ENCODE measurements at places on chromosomes 2 and 18.
A peak's percentile ranks its signal among the peaks of the same experiment; 100 is the strongest.

GRCh38 chr2:195632856-195633572, 24.0 kb upstream of the SLC39A10 start:
- DNase-seq: no peak

DNA sequence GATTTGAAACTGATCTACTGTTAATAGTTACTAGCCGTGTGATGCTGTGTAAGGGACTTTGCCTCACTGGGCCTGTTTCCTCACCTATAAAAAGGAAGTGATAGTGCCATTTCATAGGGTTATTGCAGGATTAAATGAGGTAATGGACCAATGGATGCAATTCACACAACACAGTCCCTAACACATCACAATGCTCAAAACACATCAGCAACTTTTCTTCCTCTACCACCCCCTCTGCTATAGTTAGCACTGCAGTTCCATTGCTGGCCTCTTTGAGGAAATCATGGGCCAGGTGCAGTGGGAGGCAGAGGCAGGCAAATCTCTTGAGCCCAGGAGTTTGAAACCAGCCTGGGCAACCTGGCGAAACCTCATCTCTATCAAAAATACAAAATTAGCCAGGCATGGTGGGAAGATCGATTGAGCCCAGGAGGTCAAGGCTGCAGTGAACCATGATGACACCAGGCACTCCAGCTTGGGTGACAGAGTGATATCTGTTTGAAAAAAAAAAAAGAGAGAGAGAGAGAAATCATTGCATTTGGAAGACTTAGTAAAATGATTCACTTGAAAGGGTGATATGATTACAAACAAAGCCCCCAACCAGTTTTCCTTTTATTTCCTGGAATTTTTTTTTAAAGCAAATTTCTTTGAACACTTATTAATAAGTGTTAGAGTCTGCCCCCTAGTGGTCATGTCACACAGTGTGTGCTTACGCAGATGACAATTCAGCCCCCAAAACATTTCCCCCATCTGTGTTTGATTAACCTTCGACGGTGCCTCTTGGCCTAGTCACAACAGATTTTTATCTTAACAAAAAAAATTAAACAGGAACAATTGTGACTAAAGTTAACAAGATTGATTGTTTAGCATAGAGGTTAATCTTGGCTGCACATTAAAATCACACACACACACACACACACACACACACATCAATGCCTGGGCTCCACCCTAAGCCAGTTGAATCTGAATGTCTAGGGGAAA, 88.6 kb upstream of the BCL11A start:
- peak; percentile 68 for DNase-seq

GRCh38 chr18:14976736-14977430, 228.9 kb downstream of the ANKRD30B start:
- no peak for DNase-seq

DNA sequence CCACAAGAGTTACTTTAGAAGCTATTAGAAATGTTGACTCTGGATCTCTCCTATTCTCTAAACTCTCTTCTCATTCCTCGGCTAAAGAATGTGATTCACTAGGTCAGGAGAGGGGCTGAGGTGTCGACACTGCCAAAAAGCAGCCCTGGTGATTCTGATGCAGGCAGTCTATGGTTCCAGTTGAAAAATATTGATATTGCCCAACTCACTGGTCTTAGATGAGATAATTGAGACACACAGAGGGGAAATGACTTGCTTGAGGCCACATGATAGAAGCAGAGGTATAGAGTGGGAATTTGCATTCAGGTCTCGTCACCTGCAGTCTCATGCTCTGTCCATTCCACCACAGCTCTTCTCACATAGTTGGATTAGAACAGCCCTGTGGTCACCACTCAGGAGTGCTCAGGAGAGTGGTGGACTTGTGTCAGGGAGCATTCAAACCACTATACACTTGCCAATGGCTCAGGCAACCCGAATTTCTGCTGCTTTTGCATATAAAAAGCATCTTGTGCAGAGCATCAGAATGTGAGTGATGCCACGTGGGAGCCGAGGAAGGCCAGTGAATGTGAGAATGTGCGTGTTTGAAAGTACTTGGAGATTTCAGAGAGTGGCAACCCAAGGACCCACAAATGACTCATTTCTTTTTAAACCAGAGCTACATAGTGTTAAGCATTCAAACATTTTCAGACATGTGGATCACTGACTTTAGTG, 65.1 kb upstream of the CTLA4 start:
- DNase-seq: no peak

DNA sequence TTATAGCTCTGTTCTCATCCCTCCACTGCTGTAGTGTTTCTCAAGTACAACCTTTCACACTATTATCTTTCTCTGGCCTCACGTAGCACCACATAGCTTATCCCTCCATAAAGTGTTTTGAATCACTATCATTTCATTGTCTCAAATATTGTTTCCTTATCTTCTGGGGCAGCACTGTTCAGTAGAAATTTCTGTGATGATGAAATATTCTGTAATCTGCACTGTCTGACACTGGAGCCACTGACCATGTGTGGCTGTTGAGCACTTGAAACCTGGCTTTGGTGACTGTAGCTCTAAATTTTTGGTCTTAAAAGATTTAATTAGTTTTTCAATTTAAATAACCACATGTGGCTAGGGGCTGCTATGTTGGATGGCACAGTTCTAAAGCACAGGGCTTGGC, 78.9 kb downstream of the CPS1 start:
- no peak for DNase-seq

DNA sequence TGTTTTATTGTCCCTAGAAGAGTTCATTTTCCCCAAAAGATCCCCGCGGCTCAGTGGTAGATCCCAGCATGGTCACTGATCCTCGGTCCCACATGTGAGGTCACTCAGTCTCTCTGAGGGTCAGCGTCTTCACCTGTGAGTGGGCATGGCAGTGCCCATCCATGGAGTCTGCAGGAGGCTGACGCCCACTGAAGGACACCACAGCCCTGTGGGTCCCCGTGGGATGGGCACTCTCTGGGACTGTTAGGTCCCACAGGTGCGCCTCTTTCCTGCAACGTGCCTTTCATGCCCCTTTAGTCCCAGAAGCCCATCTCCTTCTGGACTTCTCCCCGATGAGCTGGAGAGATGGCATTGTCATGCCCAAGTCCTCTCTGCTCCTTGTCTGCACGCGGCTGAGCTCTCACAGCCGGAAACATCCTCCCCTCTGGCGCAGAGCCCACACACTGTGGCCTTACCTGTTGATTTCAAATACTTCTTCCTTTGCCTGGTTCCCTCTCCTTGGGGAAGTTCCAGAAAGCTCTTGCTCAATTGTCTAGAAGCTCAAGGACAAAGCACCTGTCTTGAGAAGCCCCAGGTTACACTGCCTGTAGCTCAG, 75.9 kb downstream of the PTGR3 start:
- DNase-seq: no peak

- DNase-seq: no peak
Observed at GRCh38 chr2:70552501-70553333, 909 bp downstream of the TGFA start.

DNA sequence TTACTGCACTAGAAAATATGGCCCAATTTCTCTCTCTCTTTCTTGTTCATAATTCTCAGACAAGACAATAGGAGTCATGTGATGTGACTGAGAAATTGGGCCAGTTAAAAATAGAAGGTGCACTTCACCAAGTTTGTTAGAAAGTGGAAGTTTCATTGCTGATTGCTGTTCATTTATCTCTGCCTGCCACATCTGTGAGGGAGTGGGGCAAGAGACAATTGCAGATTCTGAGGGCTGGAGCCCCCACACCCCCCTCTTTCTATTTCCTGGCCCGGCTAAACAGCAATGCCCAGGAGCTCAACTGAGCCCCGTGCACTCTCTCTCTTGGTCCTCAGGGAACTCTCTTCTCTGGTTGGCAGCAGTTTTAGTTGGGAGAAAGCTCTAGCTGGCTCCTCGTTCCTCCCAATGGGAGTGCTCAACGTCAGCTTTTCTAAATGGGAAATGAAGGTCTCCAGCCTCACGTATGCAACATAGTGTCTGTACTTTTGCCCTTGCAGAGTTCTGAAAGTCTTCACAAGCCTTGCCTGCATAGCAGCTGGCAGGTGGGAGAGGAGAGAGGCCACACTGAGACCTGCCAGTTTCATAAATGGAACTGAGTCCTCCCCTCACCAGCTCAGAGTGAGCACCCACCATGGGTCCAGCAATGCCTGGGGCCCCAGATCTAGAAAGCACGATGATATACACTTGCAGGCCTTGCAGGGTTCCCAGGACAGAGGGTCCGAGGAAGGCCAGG, 115.7 kb downstream of the MYCN start:
- DNase-seq: no peak

GRCh38 chr18:11993264-11993916, 12.1 kb downstream of the IMPA2 start:
- no peak for DNase-seq

DNA sequence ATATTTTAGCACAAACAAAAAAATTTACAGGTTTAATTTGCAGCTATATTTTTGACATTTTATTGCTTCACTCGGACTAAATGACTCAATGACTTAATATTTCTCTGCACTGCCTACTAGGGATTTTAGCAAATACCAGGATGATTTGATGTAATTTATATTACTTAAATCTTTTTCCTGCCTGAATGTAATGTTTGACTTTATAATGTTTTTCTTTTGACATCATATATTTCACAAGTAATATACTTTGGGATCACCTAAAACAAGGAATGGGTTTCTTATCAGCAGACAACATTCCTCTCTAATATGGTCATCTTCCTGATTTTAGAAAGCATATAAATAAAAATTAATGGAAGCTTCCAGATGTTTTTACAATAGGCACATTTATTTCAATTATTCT, 253.2 kb upstream of the EPC2 start:
- DNase-seq: no peak

GRCh38 chr2:133607679-133608078, 39.4 kb upstream of the NCKAP5 start:
- no peak for DNase-seq

GRCh38 chr2:193517615-193518014, 1322.9 kb upstream of the TMEFF2 start:
- no peak for DNase-seq

- DNase-seq: no peak
Observed at GRCh38 chr2:40432921-40433483, 18.9 kb downstream of the SLC8A1 start.

- DNase-seq: no peak
Observed at GRCh38 chr2:45278365-45279078, 269.3 kb upstream of the SIX2 start.

DNA sequence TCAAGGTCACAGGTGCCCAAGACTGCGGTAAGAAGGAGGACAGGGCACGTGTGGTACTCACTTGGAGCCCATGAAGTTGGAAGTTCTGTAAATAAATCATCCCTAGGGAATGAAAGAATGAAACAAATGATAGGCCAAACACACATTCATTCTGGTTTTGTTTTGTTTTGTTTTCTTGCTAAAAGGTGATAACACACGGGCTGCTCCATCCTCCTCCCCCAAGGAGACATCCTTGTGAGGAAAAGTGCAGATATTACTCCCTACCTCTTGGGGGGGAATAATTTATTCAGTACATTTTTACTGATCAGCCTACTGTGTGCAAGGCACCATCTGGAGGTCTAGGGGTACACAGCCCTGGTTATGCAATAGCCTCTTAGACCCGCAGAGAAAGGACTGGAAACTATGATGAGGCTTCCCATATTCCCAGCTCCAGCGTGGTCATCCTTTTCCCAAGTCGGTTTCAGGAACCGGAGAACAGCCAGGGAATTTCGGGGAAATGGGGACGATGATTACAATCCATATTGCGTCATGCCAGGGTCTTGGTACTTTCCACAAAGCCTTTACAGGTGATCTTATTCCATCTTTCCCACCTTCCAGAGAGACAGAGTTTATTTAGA, 6.3 kb downstream of the RAX start:
- DNase-seq: no peak

DNA sequence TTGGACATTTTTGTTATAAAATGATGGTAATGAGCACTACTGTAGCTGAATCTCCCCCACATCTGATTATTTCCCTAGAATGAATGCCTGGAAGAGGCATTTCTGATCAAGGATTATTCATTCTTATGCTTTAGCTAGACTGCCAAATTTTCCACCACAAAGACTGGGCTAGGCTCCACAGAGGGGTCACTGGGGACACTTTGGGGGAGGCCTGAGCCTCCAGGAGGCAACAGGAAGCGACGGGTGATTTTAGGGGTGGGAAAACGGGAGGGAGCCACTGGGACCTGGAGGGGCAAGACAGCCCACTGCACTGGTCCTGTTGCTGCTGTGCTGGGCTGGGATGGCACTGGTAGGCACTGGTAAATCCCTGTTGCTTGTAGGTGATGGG, 2.4 kb upstream of the ASB1 start:
- DNase-seq: no peak

GRCh38 chr2:216206041-216206703, 97.0 kb downstream of the XRCC5 start:
- DNase-seq: no peak

DNA sequence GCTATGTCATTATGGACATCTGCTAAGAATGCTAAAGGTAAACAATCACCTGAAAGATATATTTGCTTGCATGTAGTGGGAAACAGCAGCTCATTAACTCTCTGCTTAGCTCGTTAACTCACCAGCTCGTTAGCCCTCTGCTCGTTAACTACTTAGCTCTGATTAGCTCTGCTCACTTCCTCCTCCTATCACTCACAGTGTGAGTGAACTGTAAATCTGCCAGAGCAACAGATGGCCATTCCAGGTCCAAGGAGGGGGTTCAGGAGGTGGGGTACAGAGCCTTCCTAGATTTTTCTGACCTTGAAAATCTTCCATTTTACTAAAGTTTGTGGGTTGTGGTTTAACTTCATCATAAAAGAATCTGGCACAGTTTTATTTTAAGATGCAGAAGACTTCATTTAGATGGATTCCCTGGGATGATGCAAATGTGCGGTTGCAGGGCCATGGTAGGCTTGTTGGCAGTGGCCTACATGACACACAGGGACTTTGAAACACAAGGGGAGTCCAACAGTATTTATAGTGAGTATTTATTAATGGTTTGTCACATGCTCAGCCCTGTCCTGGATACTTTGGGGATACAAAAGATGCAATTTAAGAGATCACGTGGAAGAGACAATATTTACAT, 1633.7 kb upstream of the CELF4 start:
- no peak for DNase-seq

GRCh38 chr2:142180820-142181533, 50.2 kb upstream of the LRP1B start:
- peak; percentile 51 for DNase-seq

DNA sequence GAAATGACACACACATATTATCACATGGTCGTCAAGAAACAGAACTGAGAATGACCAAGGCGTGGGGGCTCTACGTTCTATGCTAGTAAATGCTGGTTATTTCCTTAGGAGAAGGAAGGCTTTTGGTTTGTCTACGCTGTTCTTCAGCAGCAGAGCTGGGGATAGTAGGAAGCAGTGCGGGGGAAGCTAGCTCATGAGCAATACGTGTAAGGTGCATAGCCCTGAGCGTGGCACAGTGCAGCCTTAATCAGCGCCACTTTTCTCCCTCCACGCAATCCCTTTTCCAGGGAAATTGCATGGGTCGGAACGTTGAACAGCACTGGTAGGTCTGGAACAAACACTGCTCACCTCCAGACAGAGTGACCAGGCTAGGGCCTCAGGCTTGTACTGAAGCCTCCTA, 199.6 kb upstream of the FBXO11 start:
- no peak for DNase-seq
